ENCODE measurements at places on chromosomes 11 and 22. TPM values are rescaled to one million over a fixed set of nuclear protein-coding genes. Genes with fewer than 3 reads are reported as not detected.

- peak; percentile 95 for DNase-seq
Measured at GRCh38 chr11:66386171-66387069, 14.9 kb upstream of the SLC29A2 start.

GRCh38 chr11:6156628-6157359, 13.3 kb downstream of the OR52B2 start:
- no peak for DNase-seq

The RAB3IL1 gene
- not detected for total RNA-seq

The SYT7 gene
- total RNA-seq, result 13.2 TPM

GRCh38 chr22:33706100-33706499, 214.2 kb downstream of the LARGE1 start:
- no peak for DNase-seq

The IGSF9B gene
- total RNA-seq, result 5.6 TPM

- peak; percentile 25 for DNase-seq
Measured at GRCh38 chr11:30046578-30046945, 29.7 kb upstream of the KCNA4 start.

The IL17REL gene
- 0.03 TPM for total RNA-seq

DNA sequence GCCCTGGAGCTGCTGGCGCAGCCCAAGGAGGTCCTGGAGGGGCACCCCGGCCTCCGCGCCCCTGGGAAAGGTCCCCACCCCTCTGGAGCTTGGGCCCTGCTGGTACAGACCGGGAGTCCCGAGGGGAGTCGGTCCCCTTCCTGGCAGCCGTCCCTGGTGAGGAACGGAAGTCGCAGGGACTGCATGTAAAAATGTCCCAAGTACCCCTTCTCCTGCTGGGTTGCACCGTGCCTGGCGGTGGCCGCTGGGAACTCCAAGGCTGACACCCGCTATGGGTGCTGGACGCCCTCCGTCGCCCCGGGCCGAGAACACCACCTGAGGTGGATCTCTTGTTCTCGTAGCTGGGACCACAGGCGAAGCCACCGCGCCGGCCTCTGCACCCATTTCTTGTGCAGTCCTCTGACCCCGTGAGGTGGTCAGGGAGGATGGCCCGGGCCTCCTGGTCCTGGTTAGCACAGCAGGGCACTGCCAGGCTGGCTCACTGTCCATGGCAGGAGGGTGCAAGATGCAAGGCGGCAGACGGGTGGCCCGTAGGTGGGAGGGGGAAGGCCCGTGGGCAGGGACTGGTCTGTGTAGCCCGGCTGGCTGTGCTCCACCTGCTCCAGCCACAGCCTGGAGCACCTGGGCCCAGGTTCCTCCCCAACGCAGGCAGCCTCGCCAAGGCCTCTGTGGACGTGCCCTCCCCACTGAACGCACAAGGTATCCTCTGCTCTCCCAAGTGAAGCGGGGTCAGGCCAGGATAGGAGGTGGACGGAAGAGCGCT, 165.2 kb downstream of the IGLL1 start:
- no peak for DNase-seq

The MADD gene
- 46.2 TPM for total RNA-seq

- no peak for DNase-seq
Measured at GRCh38 chr11:74452366-74452765, 15.0 kb downstream of the KCNE3 start.

The ST3GAL4 gene
- 158 TPM for total RNA-seq

GRCh38 chr11:92362989-92363388, 138.4 kb downstream of the FAT3 start:
- DNase-seq, result no peak

The CASP1 gene
- total RNA-seq, result not detected

- DNase-seq, result no peak
Measured at GRCh38 chr11:10379426-10379825, 74.6 kb downstream of the ADM start.

- DNase-seq, result no peak
Measured at GRCh38 chr22:29062286-29062821, 723 bp upstream of the C22orf31 start.

- DNase-seq, result peak; percentile 63
Measured at GRCh38 chr22:36221799-36222751, 17.3 kb downstream of the APOL2 start.

DNA sequence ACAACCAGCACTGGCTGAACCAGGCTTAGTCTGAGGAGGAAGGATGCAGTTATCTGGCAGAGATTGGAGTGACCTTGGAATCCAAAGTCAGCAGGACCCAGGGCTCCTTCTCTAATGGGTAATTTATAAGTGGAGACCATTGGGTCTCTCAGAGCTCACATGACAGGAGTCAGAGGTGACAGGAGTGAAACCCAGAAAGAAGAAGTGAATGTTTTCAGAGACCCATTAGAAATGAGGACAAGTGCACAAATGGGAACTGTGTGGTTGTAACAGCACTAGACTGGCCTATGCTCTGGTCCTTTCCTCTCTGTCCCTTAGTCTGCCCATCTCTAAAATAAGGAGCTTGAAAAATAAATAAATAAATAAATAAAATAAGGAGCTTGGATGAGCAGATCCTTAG, 107.4 kb downstream of the SERGEF start:
- DNase-seq, result no peak

DNA sequence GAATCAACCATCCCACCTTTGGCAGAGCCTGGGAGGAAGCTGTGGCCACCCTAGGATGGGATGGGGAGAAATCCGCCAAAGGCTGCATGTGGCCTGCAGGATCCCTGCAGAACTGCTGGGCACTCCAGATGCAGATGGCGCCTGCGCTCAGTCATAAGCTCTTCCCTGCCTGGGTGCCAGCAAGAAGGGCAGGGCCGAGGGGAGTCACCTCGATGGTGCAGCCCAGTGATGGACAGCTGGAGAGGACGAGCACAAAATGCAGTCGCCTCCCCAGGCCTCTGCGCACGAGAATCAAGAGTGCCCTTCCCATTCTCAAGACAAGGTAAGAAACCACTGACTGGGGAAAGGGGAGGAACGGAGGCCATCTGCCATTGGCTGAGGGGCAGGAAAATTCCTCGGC, 693.6 kb downstream of the TBC1D22A start:
- no peak for DNase-seq

The OR52I2 gene
- total RNA-seq, result not detected

The C11orf42 gene
- not detected for total RNA-seq

DNA sequence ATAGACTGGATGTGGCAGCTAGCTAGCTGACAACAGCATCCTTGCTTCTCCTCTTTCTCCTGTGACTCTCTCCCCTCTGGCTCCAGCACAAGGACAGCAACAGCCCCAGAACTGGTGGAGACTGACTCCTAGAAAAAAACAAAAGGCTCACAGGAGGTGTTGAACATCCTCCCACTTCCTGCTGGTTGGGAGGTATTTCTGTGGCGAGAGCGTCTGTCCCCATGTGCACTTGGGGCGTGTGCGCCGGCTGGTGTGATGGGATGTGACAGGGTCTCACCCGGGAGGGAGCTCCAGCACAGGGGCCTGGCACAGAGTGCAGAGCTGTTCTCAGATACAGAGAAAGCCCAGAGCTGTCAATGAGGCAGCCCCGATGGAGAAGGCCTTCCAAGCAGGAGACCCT, 107.2 kb upstream of the E2F8 start:
- DNase-seq, result no peak

The NPTXR gene
- total RNA-seq, result 0.70 TPM

- DNase-seq, result no peak
Measured at GRCh38 chr22:44293876-44294275, 18.9 kb downstream of the SHISAL1 start.

The DRD2 gene
- total RNA-seq, result 1.2 TPM

- DNase-seq, result peak; percentile 47
Measured at GRCh38 chr22:37193629-37194191, 5.7 kb upstream of the C1QTNF6 start.

The OR5P2 gene
- not detected for total RNA-seq

GRCh38 chr11:119218141-119218878, 12.2 kb downstream of the CBL start:
- DNase-seq, result no peak

The APOA4 gene
- total RNA-seq, result not detected

The MAPK8IP1 gene
- total RNA-seq, result 4.0 TPM

DNA sequence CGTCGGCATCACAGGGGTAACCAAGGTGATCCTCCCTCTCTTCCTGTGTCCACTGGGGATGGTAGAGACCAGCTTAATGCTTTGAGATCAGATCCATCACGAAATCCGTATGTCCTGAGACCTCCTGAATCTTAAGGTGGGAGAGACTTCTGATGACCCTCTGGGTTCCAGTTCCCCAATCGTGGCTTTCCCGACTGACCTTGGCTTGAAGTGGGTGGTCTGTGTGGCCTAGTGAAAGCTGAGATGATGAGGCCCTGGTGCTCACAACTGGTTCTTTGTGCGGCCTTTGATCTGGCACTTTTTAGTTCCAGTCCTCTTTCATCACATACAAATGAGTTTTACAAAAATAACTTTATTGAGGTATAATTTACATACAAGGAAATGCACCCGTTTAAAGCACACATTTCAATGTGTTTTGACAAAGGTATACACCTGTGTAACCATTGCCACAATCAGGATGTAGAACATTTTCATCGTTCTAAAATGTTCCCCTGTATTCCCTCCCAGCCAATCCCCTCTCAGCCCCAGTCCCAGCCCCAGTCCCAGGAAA, 6.1 kb downstream of the MIAT start:
- DNase-seq, result no peak

GRCh38 chr22:20937031-20937793, 20.0 kb downstream of the CRKL start:
- peak; percentile 71 for DNase-seq

GRCh38 chr22:45069925-45070324, 60.1 kb upstream of the PHF21B start:
- no peak for DNase-seq

The MMP8 gene
- not detected for total RNA-seq

The NAALADL1 gene
- 0.08 TPM for total RNA-seq

The CRYBA4 gene
- total RNA-seq, result not detected

The ENTHD1 gene
- not detected for total RNA-seq

The SCARF2 gene
- 0.39 TPM for total RNA-seq

DNA sequence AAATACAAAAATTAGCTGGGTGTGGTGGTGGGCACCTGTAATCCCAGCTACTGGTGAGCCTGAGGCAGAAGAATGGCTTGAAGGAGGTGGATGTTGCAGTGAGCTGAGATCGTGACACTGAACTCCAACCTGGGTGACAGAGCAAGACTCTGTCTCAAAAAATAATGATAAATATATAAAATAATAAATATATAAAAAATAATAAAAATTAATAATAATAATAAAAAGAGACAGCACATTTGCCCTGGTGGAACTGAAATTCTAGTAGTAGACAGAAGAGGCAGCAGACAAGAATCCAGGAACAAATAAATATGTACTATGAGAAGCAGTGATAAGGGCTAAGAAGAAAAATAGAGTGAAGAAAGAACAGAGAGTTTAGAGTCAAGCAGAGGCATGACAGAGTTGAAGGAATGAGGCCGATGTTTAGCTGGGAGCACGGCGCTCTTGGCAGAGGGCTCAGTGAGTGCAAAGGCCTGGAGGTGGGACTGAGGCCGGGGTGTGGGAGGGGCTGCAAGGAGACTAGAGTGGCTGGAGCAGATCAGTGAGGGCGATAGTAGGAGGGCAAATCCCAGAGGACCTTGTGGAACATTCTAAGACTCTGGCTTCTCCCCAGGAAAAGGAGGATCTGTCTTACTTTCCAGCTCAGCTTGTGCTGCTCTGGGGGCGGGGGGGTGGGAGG, 410.3 kb downstream of the MN1 start:
- no peak for DNase-seq

DNA sequence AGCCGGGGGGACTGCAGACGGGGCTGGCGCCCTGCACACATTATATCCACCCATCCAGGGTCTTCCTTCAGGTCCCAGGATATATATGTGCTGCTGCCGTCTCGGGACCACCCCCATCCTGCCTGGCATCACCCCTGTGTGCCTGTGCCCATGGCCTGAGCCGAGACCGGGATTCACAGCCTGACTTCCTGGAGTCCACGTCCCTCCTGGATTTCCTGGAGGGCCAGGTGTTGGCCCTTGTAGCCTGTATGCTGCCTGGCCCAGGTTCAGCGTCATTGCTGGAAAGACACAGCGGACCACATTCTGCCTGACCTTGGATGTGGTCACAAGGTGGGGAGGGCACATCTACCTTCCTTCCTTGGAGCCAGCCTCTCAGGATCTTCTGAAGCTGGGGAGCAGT, 551.1 kb downstream of the BRD1 start:
- DNase-seq, result no peak

The MMP3 gene
- total RNA-seq, result not detected

DNA sequence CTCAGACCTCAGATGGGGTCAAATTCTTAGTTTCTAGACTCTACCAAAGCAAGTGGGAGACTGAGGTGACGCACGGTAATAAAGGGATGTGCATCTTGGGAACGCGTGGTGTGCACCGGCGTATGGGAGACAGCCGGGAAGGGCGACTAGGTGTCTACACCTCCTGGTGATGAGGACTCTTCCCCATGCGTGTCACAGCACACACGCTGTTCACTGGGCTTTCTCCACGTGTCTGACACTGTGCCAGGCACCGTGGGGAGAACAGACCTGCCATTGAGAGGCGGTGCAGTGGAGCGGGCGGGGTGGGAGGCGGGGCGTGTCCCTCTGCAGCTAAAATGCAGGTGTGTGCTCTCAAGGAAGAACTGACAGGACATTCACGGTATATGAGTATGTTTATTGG, 5.3 kb downstream of the FXYD6 start:
- DNase-seq, result no peak

- no peak for DNase-seq
Measured at GRCh38 chr22:22813126-22814075, 74.2 kb upstream of the IGLL5 start.

The C11orf87 gene
- total RNA-seq, result not detected

GRCh38 chr11:37504060-37504611, 906.1 kb upstream of the RAG2 start:
- peak; percentile 65 for DNase-seq

DNA sequence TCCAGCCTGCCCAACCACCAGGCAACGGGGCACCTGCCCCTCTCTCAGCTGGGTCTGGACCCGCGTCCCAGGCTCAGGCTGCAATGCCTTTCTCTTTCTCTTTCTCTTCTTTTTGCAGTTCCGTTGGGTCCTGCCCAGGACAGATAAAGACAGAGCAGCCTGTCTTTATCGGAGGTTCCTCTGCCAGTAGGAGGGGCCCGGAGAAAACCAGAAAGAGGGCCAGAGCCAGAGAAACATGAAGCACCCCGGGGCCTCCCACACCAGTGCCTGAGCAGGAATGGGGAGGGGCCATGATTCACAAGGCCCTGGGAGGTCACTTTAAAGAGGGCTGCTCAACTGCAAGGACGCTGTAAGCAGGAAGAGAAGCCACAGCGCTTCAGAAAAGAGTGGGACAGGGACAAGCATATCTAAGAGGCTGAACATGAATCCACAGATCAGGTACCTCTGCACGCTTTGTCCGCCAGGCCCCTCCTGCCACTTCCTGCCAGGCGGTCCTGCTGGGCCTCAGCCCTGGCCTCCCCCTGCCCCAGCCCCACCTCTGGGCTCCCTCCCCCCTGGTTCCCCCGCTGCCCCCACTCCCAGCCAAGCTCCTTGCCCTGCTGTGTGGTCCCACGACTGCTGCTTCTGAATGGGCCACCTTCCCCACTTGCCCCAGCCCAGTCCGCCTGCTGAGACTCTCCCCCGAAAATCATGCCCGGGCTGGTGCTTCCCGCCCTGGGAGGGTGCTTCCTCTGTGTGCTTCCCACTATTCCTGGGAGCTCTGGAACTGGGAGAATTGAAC, at the start of gene APOBEC3C:
TSS of gene APOBEC3C (plus strand) at position 316 of the 781 bp plus-strand sequence. CDS start at position 422, 106 bp downstream.
- DNase-seq, result peak; percentile 16

Measured in HT-29 (cell line).